ENCODE measurements at places on chromosomes 16 and 17.

- no peak for DNase-seq
Observed at GRCh38 chr17:4636474-4637100, 4.9 kb downstream of the ALOX15 start.

- DNase-seq = no peak
Observed at GRCh38 chr16:3548859-3549258, 28.3 kb downstream of the NLRC3 start.

GRCh38 chr16:24909856-24910255, 64.1 kb downstream of the SLC5A11 start:
- DNase-seq = no peak

GRCh38 chr16:19690196-19690595, 27.8 kb downstream of the KNOP1 start:
- no peak for DNase-seq

DNA sequence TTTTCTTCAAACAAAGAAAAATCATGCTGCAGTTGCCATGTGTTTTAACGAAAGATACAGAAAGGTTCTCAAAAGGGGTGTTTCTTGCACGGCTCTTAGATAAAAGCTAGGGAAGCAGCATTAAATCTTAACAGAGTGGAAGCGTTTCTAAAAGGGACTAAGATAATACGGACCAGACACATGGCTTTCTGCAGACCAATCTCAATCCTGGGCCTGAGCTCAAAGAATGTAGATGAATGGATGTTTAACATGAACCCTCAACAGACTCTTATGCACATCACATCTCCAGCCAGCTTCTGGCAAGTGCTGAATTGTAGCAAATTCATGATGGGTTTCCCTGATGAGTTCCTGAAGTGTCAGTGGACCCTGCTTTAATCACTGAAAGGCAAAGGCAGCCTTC, 80.2 kb upstream of the COX10 start:
- no peak for DNase-seq

- no peak for DNase-seq
Observed at GRCh38 chr16:88390265-88390664, 7.5 kb downstream of the ZNF469 start.

Data from stimulated activated CD8-positive, alpha-beta memory T cell treated with anti-CD3 and anti-CD28 coated beads, Interleukin-7, amount 100 ng/mL, for 1 hour (primary cell).